Trophoblast cell (in vitro differentiated cells and primary cell): ENCODE measurements at places on chromosomes 7 and 10.

DNA sequence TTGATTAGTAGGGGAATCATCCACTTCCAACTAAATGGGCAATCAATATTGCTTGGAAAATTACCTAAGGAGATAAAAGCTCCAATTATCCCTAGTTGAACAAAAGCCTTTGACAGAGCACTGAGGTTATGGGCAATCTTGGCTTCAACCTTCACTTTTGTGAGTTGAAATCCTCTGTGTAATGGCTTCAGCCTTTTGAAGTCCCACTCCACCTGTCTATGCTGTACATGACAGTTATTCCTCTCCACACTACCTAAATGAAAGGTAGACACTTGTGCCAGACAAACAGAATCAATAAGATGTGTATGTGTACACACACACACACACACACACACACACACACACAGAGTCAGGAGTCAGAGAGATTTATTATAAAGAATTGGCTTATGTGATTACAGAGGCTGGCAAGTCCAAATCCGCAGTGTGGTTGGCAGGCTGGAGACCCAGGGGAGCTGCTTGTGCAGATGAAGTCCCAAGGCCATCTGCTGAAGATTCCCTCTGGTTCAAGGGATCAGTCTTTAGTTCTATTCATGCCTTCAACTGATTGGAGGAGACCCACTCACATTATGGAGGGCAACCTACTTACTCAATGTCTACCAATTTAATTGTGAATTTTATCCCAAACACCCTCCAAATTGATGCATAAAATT is 164.8 kb upstream of the CDC14C start:
- no peak for DNase-seq

GRCh38 chr10:74337330-74338016 is 186.5 kb downstream of the ADK start:
- peak; percentile 0 for DNase-seq

GRCh38 chr7:142263598-142264380 is 5.9 kb upstream of the PRSS58 start:
- DNase-seq, result no peak

DNA sequence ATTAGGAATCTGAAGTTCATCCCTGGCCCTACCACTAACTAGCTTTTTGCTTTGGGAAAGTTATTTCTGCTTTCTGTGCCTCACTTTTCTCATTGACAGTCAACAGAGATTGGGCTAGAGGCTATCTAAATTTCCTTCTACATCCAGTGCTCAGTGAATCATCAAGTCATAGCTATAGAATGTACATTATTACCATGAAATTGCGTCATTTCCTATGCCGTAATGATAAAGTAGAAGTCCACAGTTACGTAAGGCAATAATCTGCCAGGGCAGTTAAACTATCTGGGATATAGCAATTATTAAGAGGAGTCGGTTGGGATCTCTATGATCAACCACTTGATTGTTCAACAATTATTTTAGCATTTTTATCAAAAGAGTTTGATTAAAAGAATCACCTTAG is 64.4 kb downstream of the ITGB8 start:
- DNase-seq, result peak; percentile 54

DNA sequence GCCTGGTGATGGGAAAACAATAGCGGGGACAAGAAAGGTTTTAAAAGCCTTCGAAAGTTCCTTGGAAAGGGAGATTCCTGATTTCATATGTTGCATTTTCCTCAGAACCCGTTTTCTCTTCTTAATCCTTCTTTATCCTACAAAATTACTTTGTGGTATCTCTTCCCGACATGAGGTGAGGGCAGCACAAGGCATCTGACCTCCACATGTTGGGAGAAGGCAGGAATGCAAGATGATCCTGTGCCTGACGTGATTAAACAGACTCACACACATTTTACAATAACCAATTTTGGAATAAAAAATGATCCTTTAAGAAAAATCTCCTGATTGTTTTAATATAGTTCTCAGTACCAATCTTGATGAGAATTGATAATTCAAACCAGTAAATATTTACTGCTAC is 153.3 kb upstream of the MKLN1 start:
- no peak for DNase-seq

DNA sequence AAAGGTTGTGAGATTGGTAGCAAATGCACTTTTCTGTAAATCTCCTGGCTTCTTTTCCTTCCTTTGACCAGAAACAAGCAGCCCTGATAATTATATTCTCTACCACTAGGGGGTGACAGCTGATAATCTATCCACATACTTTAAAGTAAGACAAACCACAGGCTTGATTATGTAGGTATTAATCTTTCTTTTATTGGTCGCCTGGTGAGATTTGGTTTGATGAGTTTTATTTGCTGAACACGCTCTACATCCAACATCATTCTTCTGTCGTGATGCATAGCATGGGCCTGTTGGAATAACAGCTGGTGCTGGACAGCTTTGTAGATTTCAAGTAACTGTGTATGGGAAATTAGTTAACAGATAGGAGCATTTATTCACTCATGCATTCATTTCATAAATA is 63.5 kb downstream of the ZNF365 start:
- peak; percentile 82 for DNase-seq

DNA sequence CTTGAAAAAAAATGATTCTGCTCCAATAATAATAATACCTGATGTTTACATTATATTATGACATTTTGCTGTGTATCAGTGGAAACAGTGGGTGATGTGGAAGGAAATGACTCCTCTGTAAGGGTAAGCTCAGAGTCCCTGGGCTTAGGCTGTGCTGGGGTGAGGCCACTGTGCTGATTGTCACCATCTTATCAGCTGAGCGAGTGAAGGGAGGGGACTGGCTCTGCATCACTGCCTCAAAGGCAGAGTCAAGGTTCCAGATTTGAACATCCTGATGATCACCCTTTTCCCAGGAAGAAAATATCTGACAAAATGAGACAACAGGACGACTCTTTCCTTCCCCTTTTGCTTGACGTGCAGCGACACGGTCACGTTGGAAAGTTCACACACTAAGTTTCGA is 24.0 kb upstream of the HABP2 start:
- no peak for DNase-seq

DNA sequence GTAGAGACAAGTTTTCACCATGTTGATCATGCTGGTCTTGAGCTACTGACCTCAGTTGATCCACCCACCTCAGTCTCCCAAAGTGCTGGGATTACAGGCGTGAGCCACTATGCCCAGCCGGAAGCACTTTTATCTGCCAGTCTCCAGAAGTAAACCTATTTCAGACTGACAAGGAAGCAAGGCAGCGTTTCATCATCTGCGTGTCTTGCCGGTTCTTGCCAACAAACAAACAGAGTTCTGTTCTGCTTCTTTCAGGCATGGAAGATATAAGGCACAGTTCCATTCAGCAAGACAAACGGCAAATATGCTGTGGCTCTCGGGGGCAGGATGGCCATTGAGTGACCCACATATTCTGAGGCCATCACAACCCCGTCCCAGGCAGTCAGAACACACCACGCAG is 15.5 kb upstream of the LARP4B start:
- no peak for DNase-seq

DNA sequence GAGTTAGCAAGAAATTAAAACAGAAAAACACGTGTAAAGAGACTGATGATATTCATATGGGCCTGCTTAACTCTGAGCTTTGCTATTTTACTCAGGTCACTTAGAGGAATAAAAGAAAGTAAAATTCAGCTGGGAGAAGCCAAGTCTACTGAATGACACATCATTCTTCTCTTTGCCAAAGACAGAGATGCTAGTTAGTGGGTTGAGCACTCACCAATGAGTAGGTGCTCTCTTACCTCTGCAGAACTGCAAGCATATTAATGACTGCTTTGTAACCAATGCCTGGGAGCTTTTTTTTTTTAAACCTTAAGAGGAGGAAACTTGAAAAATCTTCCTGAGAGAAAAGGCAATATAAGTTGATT is 44.8 kb upstream of the BAMBI start:
- no peak for DNase-seq

- no peak for DNase-seq
Measured at GRCh38 chr10:71694567-71694968, 25.0 kb downstream of the C10orf105 start.

- DNase-seq, result no peak
Measured at GRCh38 chr10:74738542-74738941, 87.9 kb upstream of the KAT6B start.

- DNase-seq, result peak; percentile 37
Measured at GRCh38 chr10:14486777-14487487, 156.2 kb upstream of the FRMD4A start.

DNA sequence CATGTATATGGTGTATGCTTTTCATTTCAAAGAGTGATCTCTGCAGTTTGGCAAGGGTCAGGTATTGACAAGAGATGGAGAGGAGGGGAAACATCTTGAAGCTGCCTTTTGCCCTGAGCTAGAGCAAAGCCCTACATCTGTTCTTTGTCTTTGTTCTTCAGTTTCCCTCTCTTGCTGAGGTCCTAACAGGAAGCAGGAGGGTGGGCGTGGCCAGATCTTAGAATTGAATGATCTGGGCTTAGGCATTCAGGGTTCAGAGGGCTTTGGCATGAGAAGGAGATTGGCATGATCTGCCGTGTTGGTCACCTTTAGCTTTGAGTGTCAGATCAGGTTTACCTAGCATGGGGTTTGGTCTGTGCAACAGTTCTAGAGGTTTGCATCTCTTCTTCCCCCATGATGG is 41.3 kb downstream of the LRMDA start:
- no peak for DNase-seq

DNA sequence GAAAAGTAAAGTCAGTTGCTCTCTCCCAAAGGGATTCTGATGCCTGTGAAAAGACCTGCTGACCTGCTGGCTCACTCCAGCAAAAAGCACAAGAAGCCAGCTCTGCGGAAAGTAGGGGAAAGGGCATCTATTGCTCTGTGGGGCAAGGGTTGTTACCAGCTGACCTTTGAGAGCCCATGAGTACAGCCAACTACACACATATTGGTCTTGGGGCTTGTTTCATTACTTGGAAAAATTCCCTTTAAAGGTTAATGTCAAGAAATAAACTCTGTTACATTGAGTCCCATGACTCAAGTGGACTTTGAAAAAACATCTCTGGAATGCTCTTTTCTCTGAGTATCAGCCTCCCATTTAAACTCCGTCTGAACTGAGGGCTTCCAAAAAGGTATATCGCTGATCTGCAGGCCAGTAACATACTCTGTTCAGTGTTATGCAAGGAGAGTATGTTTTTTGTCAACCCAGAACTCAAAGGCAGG is 53.2 kb downstream of the PANK1 start:
- DNase-seq, result peak; percentile 55

- DNase-seq, result no peak
Measured at GRCh38 chr7:2242541-2243429, 759 bp downstream of the NUDT1 start.

DNA sequence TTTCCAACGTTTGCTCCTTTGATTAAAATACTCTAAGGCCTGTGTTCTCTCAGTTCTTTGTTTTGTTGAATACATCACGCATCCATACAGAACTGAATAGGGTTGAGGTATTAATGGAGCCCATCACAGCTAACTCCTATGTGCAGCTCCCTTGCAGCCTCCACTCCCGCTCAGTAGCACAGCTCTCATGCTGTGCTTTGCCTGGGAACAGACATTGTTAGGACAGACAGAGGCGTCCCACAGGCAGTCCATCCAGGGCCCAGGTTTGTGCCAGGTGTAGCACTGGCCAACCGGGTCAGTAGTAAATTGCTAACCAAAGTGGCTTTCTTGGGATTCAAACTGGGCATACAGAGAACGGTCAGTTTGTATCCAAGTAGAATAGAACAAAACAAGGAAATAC is 644.7 kb upstream of the NRP1 start:
- no peak for DNase-seq

DNA sequence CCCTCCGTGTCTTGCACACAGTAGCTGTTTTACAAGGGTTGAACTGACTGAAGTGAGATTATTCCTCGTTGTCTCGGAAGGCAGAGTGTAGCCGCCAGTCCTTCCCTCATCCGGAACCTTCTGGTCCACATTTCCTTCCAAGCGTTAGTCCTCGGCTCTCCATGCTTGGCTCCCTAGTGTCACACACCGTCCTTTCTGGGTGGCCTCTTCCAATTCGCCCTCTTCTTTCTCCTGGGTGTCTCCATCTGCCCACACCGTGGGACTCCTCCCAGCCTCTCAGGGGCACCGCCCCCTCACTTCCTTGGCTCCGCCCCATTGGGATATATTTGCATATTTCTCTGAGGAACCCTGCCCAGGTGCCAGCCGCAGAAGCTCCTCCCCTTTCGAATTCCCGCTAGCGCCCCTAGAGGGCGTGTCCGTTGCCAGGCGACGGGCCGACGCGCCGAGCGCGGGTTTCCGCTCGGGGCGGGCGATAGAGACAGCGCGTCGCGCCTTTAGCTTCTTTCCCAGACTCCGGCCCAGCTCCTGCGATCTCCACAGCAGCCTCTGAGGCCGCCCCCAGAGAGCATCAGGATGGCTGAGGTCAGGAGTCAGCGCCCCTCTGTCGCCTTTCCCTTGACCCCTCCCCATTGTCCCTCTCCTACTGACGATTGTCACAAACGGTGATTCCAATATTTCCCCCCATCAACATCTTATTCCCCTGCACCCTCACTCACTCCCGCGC is at the start of gene CFAP58:
TSS of gene CFAP58 (plus strand) at position 509 of the 724 bp plus-strand sequence. CDS start at position 574, 65 bp downstream.
- peak; percentile 94 for DNase-seq

- no peak for DNase-seq
Measured at GRCh38 chr7:156577645-156578577, 62.7 kb upstream of the RNF32 start.

- no peak for DNase-seq
Measured at GRCh38 chr10:130231251-130231741, 95.1 kb downstream of the GLRX3 start.

DNA sequence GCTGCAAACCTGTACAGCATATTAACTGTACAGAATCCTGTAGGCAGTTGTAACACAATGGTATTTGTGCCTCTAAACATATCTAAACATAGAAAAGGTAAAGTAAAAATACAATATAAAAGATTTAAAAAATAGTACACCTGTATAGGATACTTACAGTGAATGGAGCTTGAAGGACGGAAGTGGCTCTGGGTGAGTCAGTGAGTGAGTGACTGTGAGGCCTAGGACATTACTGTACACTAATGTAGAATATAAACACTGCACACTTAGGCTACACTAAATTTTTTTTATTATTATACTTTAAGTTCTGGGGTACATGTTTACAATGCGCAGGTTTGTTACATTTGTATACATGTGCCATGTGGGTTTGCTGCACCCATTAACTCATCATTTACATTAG is 97.3 kb upstream of the STK17A start:
- DNase-seq, result no peak

DNA sequence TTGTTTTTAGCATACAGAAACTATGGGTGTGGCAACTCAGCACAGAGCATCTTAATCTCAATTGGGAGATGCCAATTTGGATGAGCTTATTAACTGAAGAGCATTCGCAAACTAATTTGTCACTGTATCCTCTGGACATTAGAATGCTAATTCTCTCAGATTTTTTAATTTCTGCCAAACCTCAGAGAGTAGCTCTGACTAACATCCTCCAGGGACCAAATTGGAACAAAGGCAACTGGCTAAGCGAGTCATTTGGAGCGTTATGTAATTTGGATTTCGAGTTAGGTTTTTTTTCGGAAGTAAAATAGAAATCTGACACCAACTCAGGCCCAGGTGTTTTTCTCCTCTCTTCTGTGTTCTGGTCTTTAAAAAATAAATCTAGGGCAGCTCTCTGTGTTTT is 201.9 kb downstream of the BMPER start:
- DNase-seq, result no peak

- DNase-seq, result no peak
Measured at GRCh38 chr10:75243426-75243825, 7.7 kb upstream of the COMTD1 start.

- no peak for DNase-seq
Measured at GRCh38 chr10:112359606-112360307, 14.2 kb upstream of the ACSL5 start.
